Thyroid gland (tissue), 4 donors: ENCODE measurements at places on chromosomes 1 and 21. TPM values are rescaled to one million over a fixed set of nuclear protein-coding genes. Genes with fewer than 3 reads are reported as not detected.
A peak's percentile ranks its signal among the peaks of the same experiment; 100 is the strongest.

GRCh38 chr1:31259746-31260145 is 20.1 kb upstream of the NKAIN1 start:
- no peak for DNase-seq

GRCh38 chr1:26706315-26706714 is 10.5 kb downstream of the ARID1A start:
- no peak for DNase-seq

GRCh38 chr1:92470216-92470615 is 16.5 kb downstream of the GFI1 start:
- DNase-seq = no peak

- no peak for DNase-seq
These were observed 114.2 kb upstream of the ATP1A1 start for GRCh38 chr1:116258668-116259419.

GRCh38 chr1:109104364-109105151 is 9.4 kb upstream of the ELAPOR1 start:
- DNase-seq = no peak

DNA sequence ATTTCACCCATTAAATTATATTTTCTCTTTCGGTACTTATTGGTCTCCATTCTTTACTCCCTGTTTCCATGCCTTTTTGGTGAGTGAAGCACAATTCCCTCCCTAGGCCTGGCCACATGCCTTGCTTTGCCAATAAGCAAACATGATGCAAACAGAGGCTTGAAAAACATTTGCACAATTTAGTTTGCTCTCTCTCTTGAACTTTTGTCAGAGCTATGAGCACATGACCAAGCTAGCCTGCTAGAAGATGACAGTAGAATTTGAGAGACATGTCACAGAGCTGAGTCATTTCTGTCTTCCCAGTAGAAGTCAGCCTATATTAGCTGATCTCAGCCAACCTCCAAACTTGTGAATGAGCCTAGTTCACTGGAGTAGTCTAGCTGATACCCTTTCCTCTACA is 24.6 kb downstream of the ANGPTL3 start:
- no peak for DNase-seq

- no peak for DNase-seq
These were observed 246.3 kb downstream of the SIPA1L2 start for GRCh38 chr1:232383455-232384123.

GRCh38 chr1:40224040-40224439 is 23.7 kb upstream of the TMCO2 start:
- DNase-seq = no peak

DNA sequence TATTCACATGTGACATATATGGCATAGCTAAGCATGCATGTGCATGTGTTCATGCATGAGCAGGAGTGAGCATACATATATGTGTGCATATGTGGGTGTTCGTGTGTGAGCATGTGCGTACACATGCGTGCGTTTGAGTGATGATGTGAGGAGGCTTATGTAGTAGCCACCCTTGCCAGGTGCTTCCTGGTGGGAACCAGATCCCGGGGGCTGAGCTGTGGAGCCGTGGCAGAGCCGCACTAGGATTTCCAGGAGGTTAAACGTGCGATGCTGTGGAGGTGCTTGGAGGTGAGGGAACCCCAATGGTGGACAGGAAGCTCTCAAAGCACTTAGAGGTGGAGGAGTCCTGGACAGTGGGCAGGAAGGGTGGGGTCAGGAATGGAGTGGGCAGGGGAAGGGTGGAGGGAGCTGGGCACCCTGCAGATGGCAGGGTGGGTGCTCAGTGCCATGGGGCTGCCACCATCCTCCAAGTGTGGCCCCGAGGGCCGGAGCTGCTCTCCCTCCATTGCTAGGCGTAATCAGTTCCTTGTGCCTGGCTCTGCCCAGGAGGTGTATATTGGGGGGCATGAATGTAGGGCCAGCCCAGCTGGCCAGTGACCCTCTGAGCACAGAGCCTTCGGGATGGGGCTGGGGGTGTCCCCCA is 48.5 kb downstream of the COL18A1 start:
- DNase-seq = no peak

DNA sequence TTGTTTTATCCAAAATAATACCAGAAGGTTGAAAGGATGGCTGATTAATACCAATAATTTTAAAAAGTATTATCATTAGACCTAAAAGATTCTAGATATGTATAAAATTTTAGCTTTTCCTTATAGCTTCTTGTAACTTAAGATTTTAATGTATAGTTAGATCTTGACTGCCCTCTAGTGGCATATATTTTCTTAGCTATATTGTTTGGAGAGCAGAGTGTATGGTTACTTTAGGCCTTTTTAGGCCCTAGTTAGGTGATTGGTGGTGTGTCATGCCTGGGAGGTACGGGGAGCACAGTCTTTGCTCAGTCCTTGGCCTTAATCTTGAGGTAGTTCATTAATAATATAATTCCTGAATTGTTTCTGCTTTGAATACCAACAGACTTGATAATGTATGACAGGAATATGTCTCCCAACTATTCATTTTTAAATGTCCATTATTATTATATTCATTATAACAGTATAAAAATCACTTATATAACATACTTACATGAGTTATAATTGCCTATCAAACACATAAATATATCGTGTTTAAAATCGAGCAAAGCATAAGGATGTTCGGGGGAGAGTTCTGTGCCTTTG is 328.4 kb downstream of the ZP4 start:
- no peak for DNase-seq

- peak; percentile 14 for DNase-seq
These were observed 43.3 kb upstream of the LPAR3 start for GRCh38 chr1:84936116-84936810.

DNA sequence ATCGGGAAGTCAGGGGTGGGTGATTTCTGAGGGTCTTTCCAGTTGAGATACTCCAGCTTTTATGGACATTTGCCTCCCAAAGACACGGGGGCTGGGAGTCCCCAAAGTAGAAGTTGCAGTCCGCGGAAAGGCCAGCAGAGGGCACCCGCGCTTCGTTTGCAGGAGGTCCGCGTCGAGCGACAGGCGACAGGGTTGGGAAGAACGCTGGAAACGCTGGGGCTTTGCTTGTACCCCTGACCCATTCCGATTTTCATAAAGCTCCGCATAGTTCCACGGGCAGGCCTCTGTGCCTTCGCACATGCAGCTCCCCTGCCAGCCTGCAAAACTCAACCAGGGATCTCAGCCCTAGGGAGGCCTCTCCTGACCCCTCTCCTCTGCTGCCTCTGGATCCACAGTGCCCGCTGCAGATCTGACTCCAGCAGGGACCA is 44.2 kb upstream of the LAPTM5 start:
- peak; percentile 77 for DNase-seq

- peak; percentile 6 for DNase-seq
These were observed 14.8 kb upstream of the METTL18 start for GRCh38 chr1:169809370-169810095.

GRCh38 chr21:26783466-26784195 is 61.6 kb downstream of the ADAMTS1 start:
- DNase-seq = no peak

GRCh38 chr1:57450981-57451380 is 27.1 kb upstream of the DAB1 start:
- DNase-seq = no peak

DNA sequence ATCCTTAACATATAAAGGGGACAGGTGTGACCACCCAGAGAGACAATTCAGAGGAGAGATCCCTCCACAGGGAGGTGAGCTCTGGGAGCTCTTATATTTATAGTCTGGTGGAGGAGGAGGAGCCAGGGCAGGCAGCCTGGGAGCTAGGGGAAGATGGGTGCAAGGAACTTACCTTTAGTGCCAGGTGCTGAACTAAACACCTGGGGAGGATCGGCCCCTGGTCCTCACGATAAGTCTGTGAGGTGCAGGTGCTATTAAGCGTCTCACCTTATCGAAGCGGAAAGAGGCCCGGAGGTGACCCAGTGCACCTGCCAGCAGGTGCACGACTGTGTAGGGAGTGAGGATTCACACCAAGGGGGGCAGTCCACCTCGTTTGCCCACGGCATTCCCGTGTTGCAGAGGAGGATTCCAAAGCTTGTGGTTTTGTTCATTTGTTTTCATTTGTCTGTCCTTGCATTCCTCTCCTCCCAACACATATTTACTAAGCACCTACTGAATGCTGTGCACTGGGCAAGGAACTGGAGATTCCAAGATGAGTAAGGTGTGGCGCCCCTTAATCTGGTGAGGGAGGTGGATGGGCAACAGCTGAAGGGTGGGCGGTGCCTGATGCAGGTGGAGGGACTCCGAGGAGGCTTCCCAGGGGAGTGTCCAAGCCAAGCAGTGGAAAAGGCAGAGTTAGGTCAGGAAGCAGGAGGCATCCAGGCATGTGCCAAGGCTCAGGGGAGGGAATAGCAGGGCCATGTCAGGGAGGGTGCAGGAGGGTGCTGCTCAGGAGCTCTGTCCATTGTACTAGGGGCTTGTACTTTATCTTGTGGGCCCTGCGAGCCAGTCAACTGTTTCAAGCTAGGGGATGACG is 11.5 kb downstream of the ARHGEF10L start:
- DNase-seq = peak; percentile 51

DNA sequence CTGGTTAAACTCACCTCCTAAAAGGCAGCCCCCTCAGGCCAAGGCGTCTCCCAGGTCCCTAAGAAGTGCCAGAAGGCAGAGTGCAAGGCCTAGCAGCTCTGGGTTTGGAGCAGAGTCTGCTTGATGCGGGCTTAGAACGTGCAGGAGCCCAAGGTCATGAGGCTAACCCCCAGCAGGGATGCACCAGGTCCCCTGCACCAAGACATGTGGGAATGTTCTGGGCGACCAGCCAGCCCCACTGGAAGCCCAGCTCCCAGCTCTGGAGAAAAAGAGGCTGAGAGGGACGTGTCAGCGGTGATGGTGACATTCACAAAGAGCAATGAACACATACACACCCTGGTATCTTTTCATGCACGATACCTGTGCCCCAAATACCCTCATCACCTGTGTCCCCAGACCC is 5.1 kb downstream of the LRRN2 start:
- DNase-seq = no peak

GRCh38 chr1:159483501-159483900 is 44.0 kb downstream of the OR10J1 start:
- no peak for DNase-seq

- DNase-seq = no peak
These were observed 12.0 kb downstream of the ADGRL2 start for GRCh38 chr1:81812712-81813111.

DNA sequence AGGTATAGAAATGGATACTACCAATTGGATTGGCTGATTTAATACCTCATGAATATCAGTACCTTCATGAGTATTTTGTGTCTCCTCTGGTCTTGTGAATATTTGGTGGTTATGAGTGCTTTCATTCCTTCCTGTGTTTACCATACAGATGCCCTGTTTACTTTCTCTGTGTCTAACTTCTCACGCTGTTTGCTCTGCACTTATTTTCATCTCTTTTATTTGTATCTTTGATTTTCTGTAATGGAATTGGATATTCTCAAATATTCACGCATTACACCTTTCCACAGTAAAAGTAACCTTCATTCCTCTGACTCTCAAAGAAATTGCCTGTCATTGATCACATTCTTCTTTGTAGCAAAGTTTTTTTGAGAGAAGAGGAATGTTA is 16.8 kb downstream of the CNST start:
- no peak for DNase-seq

GRCh38 chr1:118918230-118918939 is 69.8 kb downstream of the TBX15 start:
- DNase-seq = no peak

The UBL4B gene
- not detected for total RNA-seq

The LCK gene
- total RNA-seq = 2.2 TPM

The PRR9 gene
- not detected for total RNA-seq

The TAL1 gene
- total RNA-seq = 3.9 TPM

The RIMS3 gene
- 3.8 TPM for total RNA-seq

The OBSCN gene
- 35.1 TPM for total RNA-seq

The UBASH3A gene
- not detected for total RNA-seq

The CD1B gene
- total RNA-seq = not detected

The OR14K1 gene
- total RNA-seq = 1.1 TPM

The SH3BGR gene
- total RNA-seq = 6.8 TPM
